Chondrocyte (in vitro differentiated cells): ENCODE measurements at places on chromosomes 2 and 18. TPM values are rescaled to one million over a fixed set of nuclear protein-coding genes. Genes with fewer than 3 reads are reported as not detected.
A peak's percentile ranks its signal among the peaks of the same experiment; 100 is the strongest.

- H3K4me1 ChIP-seq = peaks cover 92% of the 10 kb centered on the region
- peak overlapping the region; percentile 98 for H3K27ac ChIP-seq
- no peak for DNase-seq
- H3K27me3 ChIP-seq = no peaks in the 10 kb centered on the region
- peaks cover 5% of the 10 kb centered on the region for H3K36me3 ChIP-seq
These were observed 1.6 kb downstream of the KCNE4 start for GRCh38 chr2:223053484-223054192.

GRCh38 chr2:96951125-96951654, 35.2 kb downstream of the FAM178B start:
- peak; percentile 88 for DNase-seq
- peaks cover 10% of the 10 kb centered on the region for H3K27me3 ChIP-seq
- no peaks in the 10 kb centered on the region for H3K4me1 ChIP-seq
- no peak overlapping the region for H3K4me3 ChIP-seq

DNA sequence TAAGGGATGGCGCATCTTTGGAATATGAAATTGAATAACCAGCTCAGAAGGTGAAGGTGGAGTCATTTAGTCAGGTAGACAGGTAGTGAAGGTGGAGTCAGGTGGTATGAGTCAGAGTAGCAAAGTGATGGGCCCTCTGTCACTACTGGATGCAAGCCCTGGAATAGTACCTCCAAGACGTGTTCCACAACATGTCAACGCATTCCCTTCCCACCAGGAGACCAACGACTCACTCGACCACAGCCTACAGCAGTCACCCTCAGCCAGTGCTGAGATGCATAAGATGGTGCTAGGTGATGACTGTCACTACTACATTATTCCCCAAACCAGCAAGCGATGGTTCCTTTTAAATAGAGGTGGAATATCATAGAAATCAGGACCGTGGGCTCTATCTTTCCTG, 6.8 kb downstream of the CPLX4 start:
- DNase-seq = no peak
- peaks cover 2% of the 10 kb centered on the region for H3K4me1 ChIP-seq
- no peak overlapping the region for H3K4me3 ChIP-seq
- H3K36me3 ChIP-seq = no peaks in the 10 kb centered on the region
- H3K27me3 ChIP-seq = peaks cover 38% of the 10 kb centered on the region

GRCh38 chr2:62038975-62039771, 133.7 kb downstream of the COMMD1 start:
- DNase-seq = no peak
- peaks cover 1% of the 10 kb centered on the region for H3K36me3 ChIP-seq

GRCh38 chr18:69898241-69898861, 49.3 kb downstream of the CD226 start:
- no peak for DNase-seq
- H3K27me3 ChIP-seq = no peaks in the 10 kb centered on the region
- H3K27ac ChIP-seq = no peak overlapping the region
- no peaks in the 10 kb centered on the region for H3K36me3 ChIP-seq
- no peak overlapping the region for H3K4me3 ChIP-seq

GRCh38 chr2:99631700-99632099, 141.9 kb upstream of the REV1 start:
- no peaks in the 10 kb centered on the region for H3K27me3 ChIP-seq
- DNase-seq = no peak
- peaks cover 10% of the 10 kb centered on the region for H3K4me1 ChIP-seq
- no peak overlapping the region for H3K4me3 ChIP-seq

The CCBE1 gene
- total RNA-seq = 0.38 to 1.8 TPM (median 0.72 TPM) in 3 replicates

The KLHL14 gene
- not detected in 3 replicates for total RNA-seq
